ENCODE measurements at places on chromosomes 3 and 15.
A peak's percentile ranks its signal among the peaks of the same experiment; 100 is the strongest.

DNA sequence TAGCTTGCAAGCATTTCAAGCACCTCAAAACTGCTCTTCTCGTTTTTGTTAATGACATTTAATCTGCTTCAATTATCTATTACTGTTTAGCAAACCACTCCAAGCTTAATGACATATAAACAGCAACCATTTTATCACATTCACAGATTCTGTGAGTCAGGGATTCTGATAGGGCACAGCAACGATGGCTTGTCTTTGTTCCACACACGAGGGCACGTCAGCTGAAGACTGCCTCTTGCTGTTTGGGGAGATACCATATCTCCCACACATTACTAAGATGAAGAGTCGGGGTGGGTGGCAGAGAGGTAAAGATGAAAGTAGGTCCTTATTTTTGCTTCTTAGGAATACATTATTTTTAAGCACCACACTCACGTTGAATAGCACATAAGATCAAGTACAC, 19.3 kb downstream of the CPOX start:
- DNase-seq, result no peak

DNA sequence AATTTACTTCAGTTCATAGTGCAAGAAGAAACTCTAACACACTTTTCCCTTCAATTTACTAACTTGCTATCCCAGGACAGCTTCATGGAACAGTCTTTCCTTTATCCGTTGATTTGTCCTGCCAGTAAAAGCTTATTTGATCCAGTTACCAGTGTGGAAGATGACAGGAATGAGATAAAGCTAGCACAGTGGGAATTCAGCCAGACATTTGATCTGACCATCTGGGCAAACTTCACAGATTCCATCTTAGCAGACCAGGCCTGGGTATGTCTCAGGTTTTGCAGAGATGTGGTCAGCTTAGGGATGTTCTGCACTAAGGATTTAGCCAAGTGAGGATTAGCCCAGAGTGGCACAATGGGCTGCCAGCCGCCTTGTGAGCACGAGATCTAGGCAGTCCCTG, 19.7 kb downstream of the CEMIP start:
- no peak for DNase-seq

DNA sequence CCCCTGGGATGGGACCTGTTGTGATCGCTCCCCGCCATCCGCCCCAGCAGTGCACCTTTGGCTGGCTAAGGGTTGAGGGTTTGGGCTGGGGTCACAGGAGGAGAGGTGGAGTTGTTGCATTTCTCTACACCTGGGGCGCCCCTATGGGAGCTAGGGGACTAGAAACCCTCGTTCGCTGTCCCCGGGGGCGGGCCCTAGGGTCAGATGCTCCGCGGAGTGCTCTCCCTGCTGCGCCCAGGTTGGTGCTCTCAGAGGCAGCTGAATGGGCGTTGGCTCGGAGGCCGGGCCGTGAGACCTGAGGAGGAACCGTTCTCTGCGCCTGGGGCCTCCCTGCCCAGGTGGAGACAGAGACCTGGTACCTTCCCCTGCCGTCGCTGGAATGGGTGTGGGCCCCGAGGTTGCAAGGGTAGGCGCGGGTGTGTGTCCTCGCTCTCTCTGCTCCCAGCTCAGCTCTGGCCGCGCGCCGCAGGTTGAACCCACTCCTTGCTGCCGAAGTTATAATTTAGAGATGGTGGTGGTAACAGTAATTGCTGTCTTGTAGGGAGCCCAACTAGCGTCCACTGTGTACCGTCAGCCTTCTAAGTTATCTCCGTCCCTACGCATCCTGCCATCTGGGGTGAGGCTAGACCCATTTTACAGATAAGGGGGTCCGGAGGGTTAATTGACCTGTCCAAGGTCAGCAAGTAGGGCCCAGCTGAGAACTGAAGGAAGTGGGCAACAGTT, 965 bp downstream of the FLNB start:
- no peak for DNase-seq

GRCh38 chr3:172341482-172342059, 106.7 kb downstream of the GHSR start:
- DNase-seq, result peak; percentile 36

DNA sequence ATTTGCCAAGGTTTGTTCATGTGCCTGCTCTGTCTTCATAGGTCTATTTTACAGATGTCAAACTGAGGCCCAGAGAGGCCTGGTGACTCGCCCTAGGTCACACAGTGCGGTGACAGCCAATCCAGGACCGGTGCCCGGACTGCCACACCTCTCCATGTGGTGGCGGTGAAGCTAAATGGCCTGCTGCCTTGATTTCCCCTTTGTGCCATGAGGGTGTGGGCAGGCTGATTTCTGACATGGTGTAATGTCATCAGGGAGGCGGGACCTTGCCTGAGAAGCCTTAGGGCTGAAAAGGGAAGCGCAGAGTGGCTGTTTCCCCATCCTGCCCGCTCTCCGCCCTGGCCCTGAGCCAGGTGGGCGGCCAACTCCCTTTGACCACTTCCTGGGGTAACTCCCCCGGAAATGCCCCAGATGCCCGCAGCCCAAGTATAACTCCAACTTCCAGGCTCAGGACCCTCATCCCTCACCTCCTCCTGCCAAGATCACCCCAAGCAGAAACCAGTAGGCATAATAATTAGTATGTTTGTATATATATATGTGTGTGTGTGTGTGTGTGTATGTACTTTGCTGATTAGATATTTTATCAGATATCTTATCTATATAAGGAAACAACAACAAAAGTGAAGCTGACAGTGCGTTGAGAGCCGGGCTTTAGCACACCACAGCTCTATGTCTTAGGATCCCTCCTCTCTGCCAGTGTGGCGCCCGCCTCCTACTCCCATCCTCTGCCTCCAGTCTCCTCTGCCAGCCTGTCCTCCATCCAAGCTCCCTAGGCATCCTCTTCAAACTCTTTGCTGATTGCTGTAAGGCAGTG, 63.9 kb downstream of the IQSEC1 start:
- DNase-seq, result no peak

- no peak for DNase-seq
Observed at GRCh38 chr3:32296251-32297204, 58.0 kb downstream of the CMTM8 start.

GRCh38 chr3:141060327-141060726, 9.2 kb downstream of the SPSB4 start:
- no peak for DNase-seq

- no peak for DNase-seq
Observed at GRCh38 chr3:128383316-128384235, 83.1 kb downstream of the DNAJB8 start.

DNA sequence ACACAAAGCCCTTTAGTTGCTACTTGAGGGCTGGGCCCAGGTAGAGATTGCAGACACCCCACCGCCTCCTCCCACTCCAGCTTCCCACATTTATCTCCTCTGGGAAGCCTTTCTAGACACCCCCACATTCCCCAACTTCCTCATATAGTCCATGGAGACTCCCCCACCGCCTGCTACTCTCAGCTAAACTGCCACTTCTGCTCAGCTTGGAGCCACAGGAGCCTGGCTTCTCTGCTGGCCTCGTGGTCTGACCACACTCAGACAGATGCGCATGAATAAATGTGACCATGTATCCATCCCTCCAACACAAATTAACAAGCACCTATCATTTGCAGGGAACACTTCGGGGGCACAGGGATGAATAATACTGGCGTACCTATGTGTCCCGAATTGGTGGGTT, 10.5 kb upstream of the ACSBG1 start:
- DNase-seq, result no peak

DNA sequence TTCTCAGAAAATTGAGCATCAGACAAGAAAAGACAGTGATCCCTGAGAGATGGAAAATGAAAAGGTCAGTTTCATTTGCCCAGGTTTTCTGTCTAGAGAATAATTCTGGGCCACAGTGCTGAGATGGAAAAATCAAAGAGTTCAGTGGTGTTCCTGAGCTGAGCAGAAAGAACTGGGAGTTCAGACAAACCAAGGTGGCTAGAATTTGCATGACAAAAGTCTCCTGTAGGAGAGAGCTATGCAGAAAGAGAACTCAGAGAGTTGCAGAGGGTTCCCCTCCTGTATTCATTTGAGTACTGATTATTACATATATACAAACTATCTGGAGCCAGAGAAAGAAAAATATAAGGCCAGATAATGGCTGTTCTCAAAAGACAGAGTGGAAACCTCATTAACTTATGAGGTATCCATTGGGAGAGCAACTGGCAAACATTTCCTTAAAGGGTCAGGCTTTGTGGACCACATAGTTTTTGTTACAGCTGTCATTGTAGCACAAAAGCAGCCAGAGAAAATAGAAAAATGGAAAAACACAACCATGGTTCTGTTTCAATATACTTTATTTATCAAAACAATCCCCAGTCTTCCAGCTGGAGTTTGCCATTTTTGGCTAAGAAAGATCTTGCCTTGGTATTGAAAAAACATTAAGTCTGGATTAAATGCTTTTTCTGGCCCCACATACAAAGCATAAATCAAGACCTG, 1004.1 kb downstream of the TBL1XR1 start:
- DNase-seq, result no peak

- DNase-seq, result no peak
Observed at GRCh38 chr15:70192490-70192889, 94.8 kb upstream of the TLE3 start.
